ENCODE measurements at places on chromosomes 1 and 21. TPM values are rescaled to one million over a fixed set of nuclear protein-coding genes. Genes with fewer than 3 reads are reported as not detected.

The S100B gene
- not detected for total RNA-seq

The HES5 gene
- total RNA-seq = 2.8 TPM

DNA sequence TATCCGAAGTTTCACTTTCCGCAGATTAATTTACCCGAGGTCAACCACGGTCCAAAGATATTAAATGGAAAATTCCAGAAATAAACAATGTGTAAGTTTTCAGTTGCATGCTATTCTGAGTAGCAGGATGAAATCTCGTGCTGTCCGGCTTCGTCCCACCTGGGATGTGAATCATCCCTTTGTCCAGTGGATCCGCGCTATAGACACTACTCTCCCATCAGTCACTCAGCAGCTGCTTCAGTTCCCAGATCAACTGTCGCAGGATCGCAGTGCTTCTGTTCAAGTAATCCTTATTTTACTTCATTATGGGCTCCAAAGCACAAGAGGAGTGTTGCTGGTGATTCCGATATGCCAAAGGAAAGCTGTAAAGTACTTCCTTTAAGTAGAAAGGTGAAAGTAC is 8.3 kb upstream of the LRP8 start:
- DNase-seq = no peak

DNA sequence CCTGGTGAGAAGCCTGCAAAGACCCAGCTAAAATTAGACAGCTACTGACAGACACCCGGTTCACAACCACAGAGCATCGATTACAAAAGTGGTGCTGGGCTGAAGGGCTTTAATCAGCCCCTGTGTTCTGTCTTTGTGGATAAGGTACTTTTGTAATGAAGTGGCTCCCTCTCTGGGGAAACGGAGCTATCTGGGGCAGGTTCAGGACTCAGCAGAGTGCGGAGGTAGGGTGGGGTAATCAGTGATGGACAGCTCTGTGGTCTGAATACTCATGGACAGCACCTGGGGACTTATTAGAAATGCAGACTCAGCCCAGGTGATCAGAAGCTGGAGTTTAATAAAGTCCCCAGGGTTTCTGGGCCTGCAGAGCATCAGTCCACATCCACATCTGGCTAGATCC is 152.0 kb downstream of the MATN1 start:
- DNase-seq = no peak

- DNase-seq = no peak
Observed at GRCh38 chr1:18112611-18113010, 5.0 kb downstream of the IGSF21 start.

DNA sequence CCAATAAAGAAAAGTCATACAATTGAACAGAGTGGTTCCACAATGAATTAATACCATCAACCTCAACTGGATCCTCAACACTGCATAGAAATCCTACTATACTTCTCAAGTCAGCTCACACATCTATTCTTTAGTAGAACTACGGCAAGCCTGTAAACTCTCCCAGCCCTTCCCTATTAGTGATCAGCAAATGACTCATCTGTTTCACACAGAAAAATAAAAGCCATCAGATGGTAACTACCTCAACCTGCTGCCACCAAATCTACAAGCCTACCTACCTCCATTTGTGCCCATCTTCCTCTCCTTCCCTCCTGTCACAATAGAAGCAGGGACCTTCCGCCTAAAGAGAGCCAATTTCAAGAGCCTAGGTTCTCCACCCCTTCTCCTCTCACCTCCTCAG is 63.6 kb downstream of the DMAP1 start:
- no peak for DNase-seq

- no peak for DNase-seq
Observed at GRCh38 chr1:180299479-180300221, 69.6 kb downstream of the LHX4 start.
